Activated T-helper 1 cell treated with anti-CD3 and anti-CD28 coated beads, Interleukin-12 subunit alpha, Interleukin-12 subunit beta, Interleukin-2, Interleukin-4 antibody, amounts not matched to agents 30 ng/mL and 10 ng/mL and 1 ng/mL, durations not matched to agents 14 hours and 24 hours and 36 hours (primary cell): ENCODE measurements at places on chromosomes 2 and 18. TPM values are rescaled to one million over a fixed set of nuclear protein-coding genes. Genes with fewer than 3 reads are reported as not detected.

GRCh38 chr2:79740879-79741443 is 228.1 kb downstream of the CTNNA2 start:
- no peak for DNase-seq

DNA sequence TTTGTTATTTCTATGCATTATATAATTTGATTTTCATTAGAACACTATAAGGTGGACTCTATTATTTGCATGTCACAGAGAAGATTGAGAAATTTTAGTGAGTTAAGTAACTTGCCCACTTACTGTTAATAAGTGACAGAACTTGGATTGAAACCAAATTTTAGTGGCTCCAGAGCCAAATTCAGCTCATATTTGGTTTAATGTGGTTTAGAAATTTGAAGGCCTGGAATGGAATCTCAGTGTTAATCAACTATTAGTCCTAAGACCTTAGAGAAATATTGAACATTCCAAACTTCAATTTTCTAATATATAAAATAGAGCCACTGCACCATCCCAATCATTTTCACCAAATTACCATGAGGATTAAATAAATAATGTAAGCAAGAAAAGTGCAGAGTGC is 281.6 kb downstream of the ZNF385B start:
- DNase-seq = no peak

DNA sequence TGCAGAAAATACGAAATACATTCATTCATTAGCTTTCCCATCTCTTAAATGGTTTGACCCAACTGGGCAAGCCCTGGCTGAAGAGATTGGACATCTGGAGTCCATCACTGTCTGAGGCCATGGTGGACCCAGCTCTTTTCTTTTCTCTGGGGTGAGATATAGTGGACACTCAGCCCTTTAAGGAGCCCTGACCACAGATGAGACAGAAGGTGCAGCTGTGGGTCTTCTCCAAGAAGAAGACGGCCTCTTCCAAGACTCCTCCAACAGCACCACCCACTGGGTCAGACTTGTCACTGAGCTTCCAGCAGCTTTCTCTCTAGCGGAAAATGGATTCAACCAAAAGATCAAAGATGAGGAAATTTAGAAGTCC is 27.2 kb downstream of the TWIST2 start:
- no peak for DNase-seq

DNA sequence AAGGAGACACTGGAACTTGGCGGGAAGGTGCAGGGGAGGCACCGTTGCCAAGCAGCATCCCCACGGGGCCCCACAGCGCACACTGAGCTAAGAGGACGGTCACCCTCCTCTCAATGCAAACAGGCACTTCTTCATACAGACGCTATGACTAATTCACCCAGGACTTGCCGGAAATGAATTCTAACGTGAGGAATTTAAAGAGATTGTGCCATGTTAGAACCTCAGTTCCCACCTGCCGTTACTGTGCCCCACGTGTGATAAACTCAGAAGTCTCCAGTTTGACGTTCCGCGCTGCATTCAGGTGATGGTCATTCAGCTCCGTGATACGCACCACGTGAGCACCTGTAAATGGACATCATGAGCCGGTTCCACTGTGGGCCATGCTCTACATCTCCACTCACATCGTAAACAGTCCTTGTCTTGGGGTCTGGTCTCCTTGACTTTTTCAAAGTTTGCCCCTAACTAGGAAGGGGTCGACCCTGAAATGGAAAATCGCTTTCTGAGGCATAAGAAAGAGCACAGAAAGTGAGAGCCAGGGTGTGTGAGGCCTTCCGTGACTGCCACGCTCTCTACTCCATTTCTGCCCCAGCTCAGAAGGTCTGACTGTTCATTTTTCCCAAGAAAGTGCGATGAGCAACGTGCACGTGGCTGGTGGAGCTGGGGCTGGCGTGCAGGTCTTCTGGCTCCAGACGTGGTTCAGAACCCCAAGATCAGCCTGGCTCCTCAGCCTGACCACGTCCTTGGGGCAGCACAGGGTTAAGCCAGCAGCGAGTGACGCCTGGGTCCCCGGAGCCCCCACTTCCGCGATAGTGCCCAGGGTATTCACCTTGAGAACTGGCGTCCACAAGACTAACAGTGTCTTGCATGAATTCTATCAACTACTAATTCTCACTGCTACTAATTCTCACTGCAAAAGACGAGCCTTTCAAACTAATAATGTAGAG is 35.1 kb downstream of the TMEM18 start:
- no peak for DNase-seq

Gene MAT2A
- total RNA-seq = 461 and 480 TPM in 2 replicates

GRCh38 chr2:33432871-33433270 is 43.6 kb upstream of the RASGRP3 start:
- DNase-seq = no peak

Gene POTEE
- total RNA-seq = 0.67 and 1.1 TPM in 2 replicates

- no peak for DNase-seq
Observed at GRCh38 chr2:217788669-217789002, 214.2 kb downstream of the TNS1 start.

Gene SRD5A2
- not detected in 2 replicates for total RNA-seq

Gene UGT1A10
- total RNA-seq = not detected in 2 replicates

- peak; percentile 47 for DNase-seq
Observed at GRCh38 chr2:161238560-161239325, 69.5 kb upstream of the PSMD14 start.

DNA sequence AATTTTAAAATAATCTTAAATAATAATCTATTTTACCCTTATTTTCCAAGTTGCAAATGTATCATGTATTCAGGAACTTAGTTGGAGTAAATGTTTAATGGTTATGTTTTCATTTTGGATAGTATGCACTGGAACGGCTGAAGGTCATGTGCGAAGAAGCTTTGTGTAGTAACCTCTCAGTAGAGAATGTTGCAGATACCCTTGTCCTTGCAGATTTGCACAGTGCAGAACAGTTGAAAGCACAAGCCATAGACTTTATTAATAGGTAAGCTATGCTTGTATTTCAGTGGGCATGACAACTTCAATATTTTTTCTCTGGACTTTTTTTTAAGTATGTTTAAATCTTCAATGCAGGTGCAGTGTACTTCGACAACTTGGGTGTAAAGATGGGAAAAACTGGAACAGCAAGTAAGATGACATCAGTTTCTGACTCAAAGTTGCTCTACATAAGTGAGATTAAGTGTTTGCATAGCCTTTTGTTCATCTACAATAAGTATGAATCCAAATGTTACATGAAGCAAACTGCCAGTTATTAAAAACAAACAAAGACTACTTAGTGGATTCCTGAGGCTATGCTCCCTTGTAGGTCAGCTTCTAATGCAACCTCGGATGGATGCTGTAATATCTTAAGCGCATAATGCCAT is 63.1 kb downstream of the SPOPL start:
- DNase-seq = no peak

GRCh38 chr2:238143239-238143951 is 4.9 kb downstream of the KLHL30 start:
- DNase-seq = no peak

- DNase-seq = no peak
Observed at GRCh38 chr18:63099091-63099840, 220.3 kb downstream of the BCL2 start.

DNA sequence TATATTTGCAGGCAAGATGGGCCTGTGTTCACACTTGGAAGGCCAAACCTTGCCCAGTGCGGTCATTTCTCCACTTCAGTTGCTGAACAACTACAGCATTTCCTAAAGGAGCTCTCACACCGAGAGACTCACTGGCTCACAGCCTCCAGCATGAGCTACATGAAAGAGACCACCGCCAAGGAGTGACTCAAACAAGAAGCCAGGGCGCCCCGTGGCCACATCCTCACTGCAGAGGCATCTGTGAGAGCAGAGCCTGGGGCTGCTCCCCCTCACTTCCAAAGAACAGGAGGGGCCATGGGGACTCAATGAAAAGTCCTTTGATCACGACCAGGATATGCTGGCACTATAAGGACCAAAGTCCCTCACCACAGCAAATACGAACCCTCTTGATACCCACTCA is 50.0 kb downstream of the TMEM163 start:
- DNase-seq = peak; percentile 74

DNA sequence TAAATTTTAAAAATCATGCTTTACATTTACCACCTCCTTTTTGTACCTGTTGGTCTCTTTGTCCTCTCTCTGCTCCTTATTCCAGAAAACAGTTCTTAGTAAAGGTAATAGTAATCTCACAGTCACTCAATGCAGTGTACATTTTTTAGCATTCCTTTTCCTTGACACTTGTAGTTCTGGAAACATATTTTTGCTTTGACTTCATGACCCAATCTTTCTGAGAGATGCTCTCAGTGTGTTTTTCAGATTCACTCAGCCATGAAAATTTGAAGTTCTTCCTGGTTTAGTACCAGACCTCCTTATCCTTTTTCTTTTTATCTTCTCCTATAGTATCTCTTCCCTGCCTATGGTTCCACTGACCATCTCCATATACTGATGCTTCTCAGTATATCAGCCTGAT is 747.5 kb upstream of the ZEB2 start:
- DNase-seq = no peak

- DNase-seq = no peak
Observed at GRCh38 chr2:47309472-47309951, 93.4 kb upstream of the MSH2 start.

DNA sequence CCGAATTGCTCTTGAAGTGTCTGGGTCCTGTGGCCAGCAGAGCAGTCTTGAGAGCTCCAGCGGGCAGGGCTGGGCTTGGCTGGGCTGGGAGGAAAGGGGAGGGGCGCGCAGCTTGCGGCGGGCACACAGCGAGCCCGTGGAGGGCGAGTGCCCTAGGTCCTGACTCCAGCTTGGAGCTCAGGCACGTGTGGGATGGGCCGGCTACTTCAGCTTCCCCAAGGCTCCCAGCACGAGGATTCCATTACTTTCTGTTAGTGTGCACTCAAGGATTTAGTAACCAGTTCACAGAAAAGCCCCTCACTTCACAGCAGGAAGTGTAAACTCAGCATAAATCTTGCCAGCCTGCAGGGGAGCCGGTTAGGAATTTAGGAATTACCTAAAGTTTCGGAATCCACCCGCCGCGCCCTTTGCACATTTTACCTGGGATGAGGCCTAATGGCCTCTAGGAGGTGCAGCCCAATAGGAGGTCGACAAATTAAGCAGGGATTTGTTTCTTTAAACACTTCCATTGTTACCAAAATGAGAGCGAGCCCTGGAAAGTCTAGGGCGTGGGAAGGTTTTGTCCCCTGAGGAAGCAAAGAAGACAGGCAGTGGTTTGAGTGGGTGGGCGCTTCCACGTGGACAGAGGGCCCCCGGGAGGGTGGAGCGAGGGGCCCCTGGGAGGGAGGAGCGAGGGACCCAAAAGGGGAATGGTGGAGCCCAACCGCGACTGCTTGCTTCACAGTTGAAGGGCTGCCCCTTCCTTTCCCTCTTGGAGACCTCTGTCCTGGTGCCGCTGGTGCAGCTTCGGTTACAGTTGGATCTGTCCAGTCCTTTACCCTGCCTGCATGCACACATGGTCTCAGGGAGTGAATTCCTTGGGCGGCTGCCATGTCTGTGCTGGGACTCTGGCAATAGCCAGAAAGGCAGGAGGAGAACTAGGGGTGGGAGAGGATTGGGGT is 93.3 kb downstream of the CTAGE1 start:
- DNase-seq = no peak

GRCh38 chr2:167761465-167762136 is 485.8 kb downstream of the STK39 start:
- no peak for DNase-seq

Gene UGT1A1
- total RNA-seq = not detected in 2 replicates

Gene DES
- total RNA-seq = not detected in 2 replicates

DNA sequence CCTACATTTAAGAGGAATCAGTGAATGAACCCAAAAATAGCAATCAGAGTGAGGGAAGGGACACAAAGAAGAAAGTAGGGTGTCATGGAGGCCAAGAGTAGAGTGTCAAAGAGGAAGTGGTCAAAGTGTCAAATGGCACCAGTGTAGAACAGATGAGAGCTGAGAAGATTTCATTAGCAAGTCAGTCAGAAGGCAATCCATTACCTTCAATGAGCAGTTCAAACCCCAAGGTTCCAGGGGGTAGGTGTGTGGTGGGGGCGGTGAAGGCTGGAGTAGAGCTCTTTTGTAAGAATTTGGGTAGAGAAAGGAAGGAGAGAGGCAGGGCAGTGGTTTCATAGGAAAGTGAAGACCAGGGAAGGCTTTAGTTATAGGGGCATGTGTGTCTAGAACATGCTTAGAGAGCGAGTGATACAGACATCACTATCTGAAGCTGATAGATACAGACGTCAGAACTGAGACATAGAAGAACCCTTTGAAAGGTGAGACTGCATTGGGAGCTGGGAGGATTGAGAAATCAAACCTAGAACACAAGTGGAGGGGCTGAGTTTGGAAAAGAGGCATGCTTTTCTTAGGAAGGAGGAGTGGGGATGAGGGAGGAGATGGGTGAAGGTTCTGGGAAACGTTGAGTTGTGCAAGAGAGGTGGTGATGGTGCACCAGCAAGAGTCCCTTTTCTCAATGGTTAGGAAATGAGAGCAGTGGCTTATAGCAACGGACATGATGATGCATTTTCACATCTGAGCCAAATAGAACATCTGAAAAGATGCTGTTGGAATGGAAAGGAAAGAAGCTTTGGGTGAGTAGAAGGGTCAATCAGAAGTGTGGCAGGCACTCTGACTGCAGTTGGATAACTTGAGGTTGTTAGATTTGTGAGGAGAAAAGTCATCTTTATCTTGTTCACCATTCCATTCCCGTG is 48.9 kb upstream of the IL1RL1 start:
- no peak for DNase-seq
